Activated T-helper 2 cell treated with anti-CD3 and anti-CD28 coated beads, Interferon-gamma antibody, Interleukin-2, Interleukin-4, amounts not matched to agents 10 μg/mL and 5 μg/mL and 100 μg/mL, durations not matched to agents 14 hours and 24 hours and 36 hours (primary cell): ENCODE measurements at places on chromosomes 2 and 18.

DNA sequence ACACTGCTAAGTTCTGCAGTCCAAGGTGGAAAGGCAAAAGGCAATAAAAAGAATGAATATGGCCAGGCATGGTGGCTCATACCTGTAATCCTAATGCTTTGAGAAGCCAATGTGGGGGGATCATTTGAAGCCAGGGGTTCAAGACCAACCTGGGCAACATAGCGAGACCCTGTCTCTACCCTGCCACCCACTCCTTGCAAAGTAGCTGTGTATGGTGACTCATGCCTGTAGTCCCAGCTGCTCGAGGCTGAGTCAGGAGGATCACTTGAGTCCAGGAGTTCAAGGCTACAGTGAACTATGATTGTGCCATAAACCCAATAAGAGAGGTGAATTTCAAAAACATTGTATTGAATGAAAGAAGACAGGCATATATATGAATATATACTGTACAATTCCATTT lies 2.4 kb downstream of the MYL12B start:
- DNase-seq, result no peak

DNA sequence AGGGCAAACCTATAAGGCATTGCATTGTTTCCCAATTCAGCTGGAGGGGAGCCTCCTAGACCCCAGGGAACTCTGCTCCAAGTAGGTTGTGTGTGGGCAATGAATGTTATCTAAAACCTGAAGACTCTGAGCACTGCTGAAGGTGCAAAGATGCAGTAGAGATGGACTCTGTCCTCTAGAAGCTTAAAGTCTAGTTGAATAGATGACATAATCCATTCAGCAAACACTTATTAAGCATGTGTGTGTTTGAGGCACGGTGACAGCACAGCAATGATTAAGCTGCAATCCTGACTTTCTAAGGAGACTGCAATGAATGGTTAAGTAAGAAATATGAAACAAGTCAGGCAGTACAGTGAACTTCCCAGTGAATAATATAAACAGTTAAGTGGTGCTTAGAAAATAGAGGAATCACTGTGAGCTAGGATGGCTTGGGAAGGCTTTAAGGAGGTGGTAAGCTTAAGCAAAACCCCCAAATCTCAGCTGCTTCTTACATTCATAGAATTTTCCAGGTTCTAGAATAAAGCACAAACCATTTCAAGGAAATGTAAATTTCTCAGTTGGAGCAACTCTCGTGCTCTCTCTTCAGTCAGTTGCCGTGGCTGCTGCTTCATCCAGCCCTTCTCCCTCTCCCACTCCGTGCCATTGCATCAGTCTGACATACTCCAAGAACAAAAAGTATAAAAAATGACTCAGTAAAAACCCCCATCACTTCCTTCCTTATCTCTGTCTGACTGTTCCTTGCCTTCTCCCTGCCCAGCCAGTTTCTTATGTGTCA lies 19.1 kb downstream of the MXD1 start:
- no peak for DNase-seq

DNA sequence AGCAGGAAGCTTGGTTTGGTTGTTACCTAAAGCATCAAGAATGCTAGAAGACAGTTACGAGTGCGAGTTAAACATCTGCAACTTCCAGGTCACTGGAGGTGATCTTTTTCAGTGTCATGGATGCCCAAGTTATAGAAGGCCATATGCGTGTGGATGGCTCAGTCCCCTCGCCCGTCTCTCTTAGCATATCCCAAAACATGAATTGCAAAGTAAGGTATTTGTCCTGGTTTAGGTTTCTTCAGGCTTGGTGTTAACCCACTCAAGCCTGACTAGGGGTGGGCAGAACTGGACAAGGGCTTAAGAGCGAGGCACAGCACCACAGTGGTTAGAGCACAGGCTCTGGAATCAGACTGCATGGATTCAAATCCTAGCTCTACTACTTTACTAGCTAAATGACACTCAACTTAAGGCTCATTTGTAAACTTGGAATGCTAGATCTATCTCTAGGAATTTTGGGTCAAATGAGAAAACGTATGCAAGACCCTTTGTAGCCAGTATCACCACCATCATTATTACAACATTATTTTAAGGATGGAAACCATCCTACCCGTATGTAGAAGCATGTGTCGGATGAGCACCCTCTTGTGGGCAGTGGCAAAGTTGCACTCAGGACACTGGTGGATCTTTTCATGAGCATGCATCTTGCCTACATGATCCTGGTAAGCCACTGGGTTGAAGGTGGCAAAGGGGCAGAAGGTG lies 11.2 kb downstream of the ZNF142 start:
- peak; percentile 39 for DNase-seq

DNA sequence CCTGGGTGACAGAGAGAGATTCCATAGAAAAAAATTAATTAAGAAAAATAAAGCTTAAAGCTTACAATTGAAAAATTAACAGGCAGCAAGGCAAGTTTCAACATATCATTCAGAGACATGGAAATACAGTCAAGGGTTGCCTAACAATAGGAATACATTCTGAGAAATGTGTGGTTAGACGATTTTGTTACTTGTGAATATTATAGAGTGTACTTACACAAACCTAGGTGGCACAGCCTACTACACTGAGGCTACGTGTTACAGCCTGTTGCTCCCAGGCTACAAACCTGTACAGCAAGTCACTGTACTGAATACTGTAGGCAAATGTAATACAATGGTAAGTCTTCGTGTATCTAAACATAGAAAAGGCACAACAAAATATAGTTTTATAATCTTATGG lies 27.7 kb upstream of the ZBTB7C start:
- DNase-seq, result no peak

DNA sequence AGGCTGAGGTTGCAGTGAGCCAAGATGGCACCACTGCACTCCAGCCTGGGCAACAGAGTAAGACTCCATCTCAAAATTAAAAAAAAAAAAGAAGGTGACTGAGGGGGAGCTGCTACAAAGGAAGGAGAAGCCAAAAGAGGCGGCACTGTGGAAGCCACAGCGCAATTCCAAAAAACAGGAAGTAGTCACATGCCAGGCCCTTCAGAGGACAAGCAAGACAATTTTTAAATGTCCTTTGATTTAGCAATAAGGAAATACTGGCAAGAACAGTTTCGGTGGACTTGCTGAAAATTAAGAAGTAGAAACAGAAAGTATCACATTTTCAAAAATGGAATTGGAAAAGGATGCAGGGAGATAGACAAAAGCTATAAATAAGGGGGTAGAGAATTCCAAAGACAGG lies 122.8 kb downstream of the OSBPL1A start:
- DNase-seq, result no peak
